ENCODE measurements at places on chromosomes 2 and 18.

DNA sequence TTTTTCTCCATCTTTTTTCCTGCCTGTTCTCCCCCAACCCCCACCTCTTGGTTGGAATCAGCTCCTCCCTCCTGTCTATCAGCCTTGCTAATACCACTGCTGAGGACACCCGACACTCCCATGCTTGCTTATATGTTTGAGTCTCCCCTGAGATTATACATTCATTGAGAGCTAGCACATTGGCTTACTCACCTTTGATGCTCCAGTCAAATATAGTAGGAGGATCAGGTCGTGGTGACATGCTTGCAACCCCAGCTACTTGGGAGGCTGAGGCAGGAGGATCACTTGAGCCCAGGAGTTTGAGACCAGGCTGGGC lies 91.5 kb upstream of the CCBE1 start:
- DNase-seq, result no peak

GRCh38 chr2:49577041-49577440 lies 422.7 kb upstream of the FSHR start:
- DNase-seq, result no peak

DNA sequence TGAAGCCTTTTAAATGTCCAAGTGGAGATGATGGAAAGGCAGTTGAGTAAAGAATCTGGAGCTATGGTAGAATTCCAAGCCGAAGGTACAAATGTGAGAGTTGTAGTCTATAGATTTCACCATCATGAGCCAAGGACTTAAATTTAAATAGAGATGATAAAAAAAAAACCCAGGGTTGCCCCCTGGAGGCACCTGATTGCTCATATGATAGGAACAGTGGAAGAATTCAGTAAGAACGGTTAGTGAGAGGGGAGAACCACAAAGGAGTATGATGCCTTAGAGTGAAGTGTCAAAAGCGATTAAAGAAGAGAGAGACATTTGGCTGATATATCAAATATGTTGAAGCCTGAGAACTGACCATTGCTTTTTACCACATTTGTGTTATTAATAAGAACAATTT lies 11.9 kb downstream of the NYAP2 start:
- no peak for DNase-seq

- no peak for DNase-seq
Observed at GRCh38 chr18:70936160-70936559, 647.3 kb downstream of the SOCS6 start.

- no peak for DNase-seq
Observed at GRCh38 chr2:68157002-68157401, 686 bp upstream of the PNO1 start.

GRCh38 chr2:46547223-46548102 lies 68.1 kb downstream of the TMEM247 start:
- DNase-seq, result peak; percentile 62

- DNase-seq, result no peak
Observed at GRCh38 chr18:22349317-22349898, 68.3 kb downstream of the CTAGE1 start.

GRCh38 chr2:222608081-222608480 lies 47.8 kb downstream of the FARSB start:
- no peak for DNase-seq
